Suprapubic skin (tissue), 4 donors: ENCODE measurements at places on chromosomes 1 and 21. TPM values are rescaled to one million over a fixed set of nuclear protein-coding genes. Genes with fewer than 3 reads are reported as not detected.

DNA sequence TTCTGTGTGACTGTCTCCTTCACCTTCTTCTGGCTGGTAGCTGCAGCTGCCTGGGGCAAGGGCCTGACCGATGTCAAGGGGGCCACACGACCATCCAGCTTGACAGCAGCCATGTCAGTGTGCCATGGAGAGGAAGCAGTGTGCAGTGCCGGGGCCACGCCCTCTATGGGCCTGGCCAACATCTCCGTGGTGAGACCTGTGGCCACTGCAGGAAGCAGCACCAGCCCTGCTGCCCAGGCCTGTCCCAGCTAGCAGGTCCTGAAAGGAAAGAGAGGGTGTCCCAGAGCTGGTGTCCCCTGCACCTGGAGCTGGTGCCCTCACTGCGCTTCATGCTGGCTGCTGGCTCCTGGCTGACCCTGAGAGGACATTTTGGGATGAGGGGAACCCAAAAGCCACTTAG lies 5.9 kb upstream of the ATXN7L2 start:
- no peak for DNase-seq

DNA sequence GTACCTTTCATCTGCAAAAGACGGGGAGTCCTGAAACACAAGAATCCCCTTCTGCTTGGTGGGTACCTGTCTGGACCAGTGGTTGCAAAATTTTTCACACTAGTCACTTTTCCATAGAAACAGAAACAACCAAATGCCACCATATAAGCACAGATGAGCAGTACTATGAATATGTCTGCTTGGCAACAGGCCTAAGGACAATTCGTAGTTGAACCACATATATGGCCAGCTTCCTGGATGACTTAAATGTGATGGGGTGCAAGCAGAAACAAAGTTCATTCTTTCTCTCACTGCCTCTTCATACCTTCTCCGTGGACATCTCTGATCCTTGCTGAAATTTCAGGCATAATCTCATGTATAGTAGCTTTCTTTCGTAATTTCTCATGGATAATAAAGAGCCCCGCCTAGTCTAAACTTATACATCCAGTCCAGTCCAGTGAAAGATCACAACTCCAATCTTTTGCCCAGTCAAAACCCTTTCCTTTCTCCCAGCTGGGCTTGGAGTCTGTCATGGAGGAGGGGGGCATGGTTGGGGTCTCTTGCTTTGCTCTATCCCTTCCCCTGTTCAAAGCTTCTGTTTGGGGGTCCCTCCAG lies 7.0 kb downstream of the FCAMR start:
- DNase-seq, result no peak

DNA sequence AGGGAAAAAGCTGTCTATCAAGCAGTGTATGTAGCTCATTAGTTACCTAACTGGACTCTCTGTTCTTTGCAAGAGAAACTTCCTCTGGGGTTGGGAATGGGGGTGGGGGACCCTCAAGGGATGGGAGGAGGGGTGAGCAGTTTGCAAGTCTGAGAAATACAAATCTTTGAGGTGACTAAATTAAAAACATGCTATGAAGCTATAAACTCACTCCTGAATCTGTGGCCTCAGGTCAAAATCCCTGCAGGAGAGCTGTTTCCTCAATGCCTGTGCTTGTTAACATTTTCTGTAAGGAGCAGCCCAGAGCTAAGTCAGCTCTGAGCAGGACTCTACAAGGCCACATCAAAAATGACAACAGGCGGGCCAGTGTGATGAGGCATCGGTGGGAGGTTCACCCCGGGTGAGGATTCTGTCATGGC lies 32.8 kb upstream of the PTPRC start:
- no peak for DNase-seq

DNA sequence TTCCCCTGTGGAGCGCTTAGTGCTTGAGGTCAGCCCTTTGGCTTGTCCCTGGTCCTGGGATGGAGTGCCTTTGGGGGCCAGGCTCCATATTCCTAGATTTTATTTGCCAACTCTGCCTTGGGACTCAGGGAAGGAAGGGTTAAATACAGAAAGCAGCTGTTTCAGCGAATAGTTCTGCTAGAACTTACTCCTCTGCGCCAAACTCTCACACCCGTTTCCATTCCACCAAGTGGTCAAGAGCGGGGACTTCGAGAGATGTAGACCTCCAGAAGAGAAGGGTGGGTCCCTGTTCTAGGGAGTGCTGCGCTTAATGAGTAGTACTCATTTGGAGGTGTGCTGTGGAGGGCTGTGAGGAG lies 704 bp upstream of the TOMM40L start:
- no peak for DNase-seq

DNA sequence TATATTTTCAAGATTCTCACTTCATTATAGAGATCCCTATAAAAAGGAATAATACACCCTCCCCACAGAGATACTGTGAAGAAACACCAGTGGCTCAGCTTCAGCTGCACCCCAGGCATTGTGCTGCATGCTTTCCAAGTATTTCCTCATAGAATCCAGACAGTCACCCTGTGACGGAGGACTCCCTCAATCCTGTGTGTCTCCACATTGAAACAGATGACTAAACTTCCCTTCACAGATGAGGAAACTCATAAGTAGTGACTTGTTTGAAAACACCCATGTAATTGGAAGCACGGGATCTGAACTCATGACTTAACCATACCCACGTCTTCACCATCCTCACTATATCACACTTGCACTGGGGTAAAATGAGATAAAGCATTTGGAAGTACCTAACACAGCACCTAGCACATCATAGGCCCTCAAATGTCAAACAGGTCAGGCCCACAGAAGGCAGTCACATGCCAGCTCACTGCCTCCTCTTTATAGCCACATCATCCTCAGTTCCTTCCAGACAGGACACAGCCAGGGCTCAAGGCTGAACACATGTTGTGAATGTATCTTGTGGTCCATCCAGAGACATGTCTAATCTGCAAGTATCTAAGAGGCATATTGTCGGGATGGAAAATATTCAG lies 55.2 kb downstream of the GPR161 start:
- no peak for DNase-seq

- no peak for DNase-seq
These were observed 27.3 kb downstream of the VANGL2 start for GRCh38 chr1:160427625-160428024.

SMCP gene
- not detected for total RNA-seq

UTS2 gene
- total RNA-seq, result not detected

SYT2 gene
- not detected for total RNA-seq

SPSB1 gene
- 42.0 TPM for total RNA-seq
